ENCODE measurements at places on chromosomes 12 and 14.

GRCh38 chr12:70719672-70720420 is 82.6 kb upstream of the PTPRB start:
- no peak for DNase-seq

- no peak for DNase-seq
These were observed 31.3 kb downstream of the ACTN1 start for GRCh38 chr14:68947802-68948201.

GRCh38 chr14:23881282-23881681 is 72.3 kb upstream of the DHRS4 start:
- no peak for DNase-seq

DNA sequence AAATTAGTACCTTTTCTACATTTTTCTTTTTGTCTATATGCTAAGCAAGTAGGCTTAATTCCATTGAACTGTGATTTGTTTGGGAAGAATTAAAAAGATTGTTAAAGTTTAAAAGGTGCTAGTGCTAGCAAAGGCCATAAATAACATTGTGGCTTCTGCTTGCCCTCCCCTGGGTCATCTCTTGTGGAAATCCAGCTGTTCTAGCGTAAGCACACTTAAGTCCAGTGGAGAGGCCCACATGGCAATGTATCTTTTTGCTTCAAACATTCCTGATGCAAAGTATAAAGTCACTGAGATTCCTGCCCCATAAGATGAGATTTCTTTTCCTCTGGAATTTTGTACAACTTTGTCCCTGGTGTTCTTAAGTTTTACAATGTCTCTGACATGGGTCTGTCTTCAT is 14.4 kb upstream of the ERGIC2 start:
- no peak for DNase-seq

GRCh38 chr12:69161829-69162228 is 77.5 kb upstream of the CPSF6 start:
- no peak for DNase-seq

DNA sequence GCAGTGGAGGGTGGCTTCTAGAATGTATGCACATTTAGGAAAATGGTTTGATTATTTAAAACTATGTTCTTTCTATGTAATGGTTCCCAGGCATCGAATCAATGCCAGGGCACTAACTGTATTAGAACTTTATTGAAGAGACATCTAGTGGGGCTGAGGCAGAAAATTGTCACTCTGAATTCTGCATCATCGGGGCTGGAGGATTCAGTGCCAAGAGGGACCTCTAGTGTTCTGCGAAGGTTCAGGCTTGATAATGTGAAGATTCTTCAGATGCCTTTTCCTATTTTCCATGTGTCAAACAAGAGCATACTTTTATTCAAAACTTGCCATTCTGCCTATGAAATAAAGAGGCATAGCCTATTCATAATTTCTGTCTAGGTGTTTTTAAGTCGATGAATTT is 146.3 kb downstream of the CAND1 start:
- DNase-seq, result no peak

DNA sequence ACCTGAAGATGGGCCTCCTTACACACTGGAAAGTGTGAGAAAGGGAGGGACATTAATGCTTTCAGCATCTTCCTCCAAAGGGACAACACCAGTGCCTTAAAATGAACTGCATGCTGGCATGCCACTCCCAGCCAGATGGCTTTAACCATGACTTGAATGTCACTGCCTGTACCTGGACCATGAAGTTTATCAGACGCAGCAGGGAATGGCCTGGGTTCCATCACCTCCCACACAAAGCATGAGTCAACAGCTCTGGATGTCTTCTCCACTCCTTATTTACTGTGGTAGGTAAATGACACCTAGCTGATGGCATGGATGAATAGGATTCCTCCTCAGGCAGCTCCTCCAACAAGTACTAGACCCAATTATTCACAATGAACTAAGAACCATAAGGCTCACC is 645.6 kb downstream of the SOX5 start:
- no peak for DNase-seq

GRCh38 chr12:6827982-6828780 is at the start of gene P3H3:
Gene P3H3 (plus strand): TSS chr12:6828407. CDS start chr12:6828441, 34 bp downstream.
- DNase-seq, result no peak
